CD4-positive, alpha-beta T cell treated with Interleukin-2 at 100 ng/mL for 4 hours (primary cell): ENCODE measurements at places on chromosomes 2 and 18.

- DNase-seq: no peak
These were observed 197.1 kb upstream of the LHCGR start for GRCh38 chr2:48952614-48953013.

DNA sequence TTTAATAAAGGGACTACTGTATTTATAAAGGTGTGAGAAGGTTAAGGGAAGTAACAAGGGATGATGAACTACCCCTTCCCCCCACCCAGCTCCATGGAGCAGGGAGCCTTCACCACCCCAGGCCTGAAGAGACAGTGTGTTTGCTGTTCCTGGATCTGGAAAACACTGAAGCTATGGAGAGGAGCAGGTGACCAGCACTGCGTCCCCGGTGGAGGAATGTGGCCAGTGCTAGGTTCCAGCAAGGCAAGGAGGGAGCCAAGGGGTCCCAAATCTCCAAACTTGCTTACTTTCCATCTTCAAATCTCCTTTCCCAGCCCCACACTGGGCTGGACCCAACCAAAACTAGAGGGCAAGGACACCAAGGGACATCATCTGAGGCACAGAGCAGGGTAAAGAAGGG lies 128.7 kb upstream of the CD302 start:
- DNase-seq: no peak

- peak; percentile 49 for DNase-seq
These were observed 138.8 kb downstream of the MCFD2 start for GRCh38 chr2:46776687-46777327.

DNA sequence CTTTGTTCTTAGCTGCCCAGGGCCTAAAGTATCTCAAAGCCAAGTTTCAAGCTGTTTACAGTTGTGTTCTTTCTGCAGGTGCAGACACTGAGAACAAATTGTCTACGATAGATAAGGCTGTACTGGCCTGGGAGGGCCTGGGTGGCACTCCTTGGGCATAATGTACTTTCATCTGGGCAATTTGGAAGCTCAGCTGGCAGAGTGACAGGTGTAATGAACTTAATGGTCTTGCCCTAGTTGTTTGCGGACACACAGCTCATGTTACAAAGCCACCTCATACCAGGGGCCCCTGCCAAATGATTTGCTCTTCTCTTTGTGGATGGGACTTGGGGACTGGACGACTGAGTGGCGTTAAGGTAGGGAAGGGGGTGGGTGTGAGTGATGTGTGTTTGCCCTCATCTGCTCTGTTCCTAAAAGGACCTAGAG lies 4.3 kb downstream of the LDLRAD4 start:
- DNase-seq: no peak

DNA sequence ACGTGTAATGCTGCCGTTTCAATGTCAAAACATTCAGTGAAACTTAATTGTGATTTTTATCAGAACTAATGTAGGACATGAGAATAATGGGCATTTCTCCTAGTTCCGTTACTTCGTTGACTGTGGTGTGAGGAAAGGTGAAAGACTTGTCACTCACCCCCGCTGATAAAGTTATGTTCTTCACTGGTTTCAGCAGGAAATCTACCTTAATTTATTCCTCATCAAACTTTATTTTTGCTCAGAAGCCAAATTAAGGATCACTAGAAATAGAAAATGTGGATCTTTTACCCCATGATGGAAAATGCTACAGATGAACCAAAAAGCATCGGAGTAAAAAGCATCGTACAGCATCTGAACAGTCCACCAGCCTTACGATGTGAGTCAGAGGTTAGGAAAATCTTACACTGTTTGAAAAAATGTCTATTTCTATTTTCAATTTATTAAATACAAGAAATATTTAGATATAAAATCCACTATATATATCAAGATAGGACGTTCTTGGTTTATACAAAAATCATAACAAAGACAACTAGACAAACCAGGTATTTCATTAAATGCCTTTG lies 1.0 kb upstream of the ROCK1 start:
- no peak for DNase-seq

- no peak for DNase-seq
These were observed 69.5 kb downstream of the HNRNPLL start for GRCh38 chr2:38533180-38533579.

GRCh38 chr2:221494556-221494955 lies 77.5 kb downstream of the EPHA4 start:
- DNase-seq: no peak

GRCh38 chr2:160570376-160570775 lies 76.8 kb upstream of the RBMS1 start:
- no peak for DNase-seq

- DNase-seq: peak; percentile 53
These were observed 29.8 kb downstream of the BABAM2 start for GRCh38 chr2:27920148-27920885.

DNA sequence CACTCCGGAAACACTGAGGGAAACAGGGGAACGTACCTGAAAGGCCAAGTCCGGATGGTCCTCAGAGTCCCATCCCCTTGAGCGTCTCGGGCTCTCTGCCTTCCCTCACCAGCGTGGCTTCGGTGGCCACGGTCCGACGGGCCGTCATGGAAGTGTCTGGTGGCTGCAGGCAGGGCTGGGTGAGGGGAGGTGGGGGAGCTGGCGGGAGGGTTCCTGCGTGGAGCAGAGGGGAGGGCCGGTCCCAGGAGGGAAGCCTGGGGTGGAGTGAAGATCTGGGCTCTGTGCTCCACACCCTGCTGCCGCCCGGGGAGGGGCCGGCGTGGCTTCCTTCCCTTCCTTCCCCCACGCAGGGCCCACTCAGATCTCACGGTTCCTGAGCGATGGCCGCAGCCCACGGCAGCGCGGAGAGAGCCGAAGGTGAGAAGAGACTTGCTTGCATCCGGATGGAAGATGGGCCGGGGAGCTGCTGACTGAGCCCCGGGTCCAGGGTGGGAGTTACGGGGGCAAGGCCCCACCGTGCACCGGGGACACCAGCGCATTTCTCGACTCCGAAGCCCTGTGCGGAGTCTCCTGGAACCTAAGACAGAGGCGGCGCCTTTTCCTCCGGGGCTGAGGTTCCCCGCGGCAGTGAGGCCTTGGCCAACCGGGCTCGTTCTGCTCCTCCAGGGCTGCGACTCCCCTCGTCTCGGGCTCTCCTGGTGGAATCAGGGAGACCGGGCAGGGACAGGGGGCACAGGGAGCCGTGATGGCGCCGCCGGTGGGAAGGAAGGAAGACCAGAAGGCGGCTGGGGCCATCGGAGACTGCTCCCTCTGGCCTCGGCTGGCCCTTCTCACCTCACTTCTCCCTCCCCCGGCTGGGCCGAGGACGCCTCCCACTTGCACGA lies 49.1 kb downstream of the KCNF1 start:
- no peak for DNase-seq

GRCh38 chr2:241759067-241759807 lies 17.4 kb upstream of the GAL3ST2 start:
- no peak for DNase-seq
